Astrocyte of the spinal cord (primary cell): ENCODE measurements at places on chromosomes 2 and 18.

GRCh38 chr2:158729451-158729850, 65.7 kb upstream of the DAPL1 start:
- DNase-seq, result peak; percentile 35

GRCh38 chr18:13726972-13727331, 479 bp downstream of the RNMT start:
- no peak for DNase-seq

GRCh38 chr2:158460632-158461297, 4.0 kb downstream of the PKP4 start:
- peak; percentile 13 for DNase-seq

DNA sequence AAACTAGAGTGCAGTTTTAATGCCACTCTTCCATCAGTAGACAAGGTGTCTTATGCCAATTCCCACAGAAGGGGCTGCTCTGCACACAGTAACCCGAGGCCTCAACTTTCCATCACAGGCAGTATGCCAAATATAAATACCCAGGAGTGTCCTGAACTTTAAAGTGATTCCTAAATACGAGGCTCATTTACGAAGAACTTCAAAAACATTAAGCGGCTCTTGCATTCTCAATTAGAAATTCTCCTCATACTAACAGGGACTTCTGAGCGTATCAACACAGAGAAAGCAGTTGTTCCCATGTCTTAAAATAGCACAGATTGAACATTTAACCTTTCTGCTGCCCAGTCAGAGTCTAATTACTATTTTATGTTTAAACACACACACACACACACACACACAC, 638.6 kb downstream of the ERBB4 start:
- DNase-seq, result peak; percentile 14

DNA sequence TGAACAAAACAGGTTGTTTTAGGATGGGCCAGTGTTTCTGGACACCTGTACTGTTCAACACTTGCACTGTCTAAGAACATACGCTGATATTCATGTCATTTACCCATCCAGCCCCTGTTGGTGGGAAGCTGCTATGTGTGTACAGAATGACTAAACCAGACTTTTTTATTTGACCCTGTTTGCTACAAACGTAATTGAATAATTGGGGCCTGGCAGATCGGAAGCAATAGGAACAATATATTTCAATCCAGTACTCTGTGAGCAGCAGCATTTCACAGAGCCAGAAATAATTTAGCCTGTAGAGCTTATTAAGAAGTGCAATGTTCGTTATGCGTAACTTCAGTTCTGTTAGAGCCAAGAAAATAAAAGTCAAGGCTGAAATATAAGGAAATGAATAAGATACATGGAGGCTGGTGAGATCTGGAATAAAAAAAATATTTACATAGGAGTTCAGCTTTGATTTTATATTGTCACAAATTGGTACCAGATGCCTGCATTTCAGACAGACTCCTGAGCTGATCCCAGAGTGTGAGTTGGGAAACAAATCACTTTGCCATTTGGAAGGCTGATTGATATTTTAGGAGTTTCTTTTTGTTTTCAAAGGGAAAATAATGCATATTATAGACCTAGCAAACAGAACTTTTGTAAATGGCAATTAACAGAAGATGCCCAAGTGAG, 19.7 kb downstream of the CABLES1 start:
- no peak for DNase-seq

DNA sequence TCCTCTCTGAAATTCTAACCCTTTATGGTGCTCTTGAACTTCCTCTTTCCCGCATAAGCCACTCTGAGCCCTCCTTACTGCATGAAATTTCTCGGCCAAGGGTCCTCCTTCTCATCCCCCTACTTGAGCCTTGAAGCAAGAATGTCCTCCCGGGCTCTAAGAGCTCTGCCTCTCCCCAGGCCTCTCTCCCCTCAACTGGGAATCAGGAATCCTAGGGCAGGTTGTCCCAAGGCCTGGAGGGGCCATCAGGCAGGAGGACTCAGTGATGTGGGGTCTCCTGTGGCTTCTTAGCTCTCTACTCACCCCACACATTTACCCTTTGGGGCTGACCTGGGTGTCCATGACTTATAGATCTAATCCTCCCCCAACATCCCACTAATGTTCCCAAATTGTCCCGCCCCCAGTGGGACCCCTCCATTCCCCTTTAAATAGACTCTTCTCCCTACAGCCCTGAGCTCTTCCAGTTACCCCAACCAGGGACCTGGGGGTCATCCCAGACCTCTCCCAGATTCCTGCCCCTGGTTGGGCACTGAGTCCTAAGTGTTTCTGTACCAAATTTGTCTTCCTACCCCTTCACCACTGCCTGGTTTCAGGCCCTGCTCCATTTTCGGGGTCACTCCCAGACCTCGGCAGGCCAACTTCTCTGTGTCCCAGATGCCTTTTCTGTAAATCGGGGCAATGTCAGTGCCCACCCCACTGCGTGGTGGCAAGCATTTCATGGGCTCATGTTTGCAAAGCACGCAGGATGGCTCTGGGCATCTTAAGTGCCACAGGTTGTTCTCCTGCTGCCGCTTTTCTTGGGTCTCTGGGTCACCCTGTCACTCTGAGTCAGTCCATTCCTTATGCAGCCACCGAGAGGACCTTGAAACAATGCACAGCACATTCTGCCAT, 171.2 kb downstream of the ASB1 start:
- no peak for DNase-seq

GRCh38 chr2:5433855-5434254, 258.3 kb upstream of the SOX11 start:
- DNase-seq, result no peak

- no peak for DNase-seq
These were observed 43.0 kb upstream of the ATP6V1B1 start for GRCh38 chr2:70892750-70893149.

DNA sequence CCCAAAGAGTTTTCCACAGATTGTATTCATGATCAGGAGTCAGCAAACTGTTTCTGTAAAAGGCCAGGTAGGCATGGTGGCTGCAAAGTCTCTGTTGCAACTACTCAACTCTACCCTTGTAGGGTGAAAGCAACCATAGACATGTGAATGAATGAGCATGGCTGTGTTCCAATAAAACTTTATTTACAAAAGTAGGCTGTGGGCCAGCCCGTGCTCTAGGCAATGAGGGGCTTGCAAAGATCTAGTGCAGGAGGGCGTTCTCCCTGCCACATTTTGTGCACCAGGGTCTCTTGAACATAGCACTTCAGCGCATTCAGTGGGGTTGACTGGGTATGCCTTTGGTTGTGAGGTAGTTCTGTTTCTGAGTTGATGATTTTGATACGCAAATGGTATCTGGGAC, 85.8 kb downstream of the ST6GAL2 start:
- no peak for DNase-seq

GRCh38 chr2:114170070-114170469, 272.4 kb upstream of the DPP10 start:
- DNase-seq, result no peak

DNA sequence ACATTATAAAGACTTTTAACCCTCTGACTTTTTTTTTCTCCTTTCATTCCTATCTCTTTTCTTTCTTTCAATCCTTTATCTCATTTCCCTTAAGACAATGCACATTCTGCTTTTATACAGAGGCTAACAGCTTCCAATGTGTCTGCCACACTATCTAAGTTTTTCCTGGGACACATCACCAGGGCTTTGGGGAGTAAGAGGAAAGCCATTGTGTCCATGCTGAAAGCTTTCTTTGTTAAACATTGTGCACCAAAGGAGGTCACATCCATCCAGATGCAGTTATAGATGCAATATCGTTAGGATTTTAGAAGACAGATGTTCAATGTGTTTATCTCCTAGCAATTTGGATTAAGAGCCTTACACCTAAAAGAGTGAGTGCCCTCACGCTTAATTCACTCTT, 534.1 kb downstream of the CNTNAP5 start:
- DNase-seq, result no peak

- peak; percentile 77 for DNase-seq
These were observed 110.2 kb downstream of the MDH1 start for GRCh38 chr2:63698786-63699548.

- no peak for DNase-seq
These were observed 7.0 kb downstream of the ERLEC1 start for GRCh38 chr2:53793821-53794220.

DNA sequence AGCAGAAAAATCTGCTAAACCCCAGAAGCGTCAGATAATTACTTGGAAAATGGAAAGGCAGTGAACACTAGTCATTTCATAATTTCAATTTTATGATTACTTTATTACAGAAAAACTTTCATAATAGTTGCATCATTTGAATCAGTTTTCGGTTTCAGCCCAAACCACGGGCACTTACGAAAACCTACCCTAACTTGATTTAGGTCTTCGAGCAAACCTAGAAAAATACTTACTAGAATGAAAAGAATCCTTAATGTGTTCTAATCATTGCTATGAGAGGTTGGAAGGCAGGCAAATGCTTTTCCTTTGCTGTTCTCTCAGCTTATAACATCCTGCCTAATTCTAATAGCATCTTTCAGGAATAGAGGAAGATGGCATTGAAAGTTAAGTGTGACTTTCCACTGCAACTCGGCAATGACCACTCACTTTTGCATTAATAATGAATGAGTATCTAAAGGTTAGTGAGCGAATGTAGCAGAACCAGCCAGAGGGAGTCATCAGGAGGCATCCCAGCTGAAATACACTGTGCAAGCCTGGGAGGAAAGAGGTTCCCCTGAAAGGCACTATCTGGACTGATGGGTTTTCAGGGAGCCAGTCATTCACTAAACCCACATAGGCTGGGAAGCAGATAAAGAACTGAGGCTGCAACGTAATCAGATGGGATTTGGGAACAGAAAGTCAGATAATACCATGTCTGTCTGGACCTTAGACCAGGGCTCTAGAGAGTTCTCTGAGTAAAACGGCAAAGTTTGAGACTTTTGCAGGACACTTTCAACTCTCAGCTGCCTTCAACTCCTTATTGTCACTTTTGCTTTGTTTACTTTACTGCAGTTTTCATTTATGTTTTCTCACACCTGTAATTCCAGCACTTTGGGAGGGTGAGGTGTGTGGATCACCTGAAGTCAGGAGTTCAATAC, 520.8 kb downstream of the RNF144A start:
- DNase-seq, result no peak

- no peak for DNase-seq
These were observed 103.4 kb upstream of the RNU4ATAC start for GRCh38 chr2:121427187-121427689.

DNA sequence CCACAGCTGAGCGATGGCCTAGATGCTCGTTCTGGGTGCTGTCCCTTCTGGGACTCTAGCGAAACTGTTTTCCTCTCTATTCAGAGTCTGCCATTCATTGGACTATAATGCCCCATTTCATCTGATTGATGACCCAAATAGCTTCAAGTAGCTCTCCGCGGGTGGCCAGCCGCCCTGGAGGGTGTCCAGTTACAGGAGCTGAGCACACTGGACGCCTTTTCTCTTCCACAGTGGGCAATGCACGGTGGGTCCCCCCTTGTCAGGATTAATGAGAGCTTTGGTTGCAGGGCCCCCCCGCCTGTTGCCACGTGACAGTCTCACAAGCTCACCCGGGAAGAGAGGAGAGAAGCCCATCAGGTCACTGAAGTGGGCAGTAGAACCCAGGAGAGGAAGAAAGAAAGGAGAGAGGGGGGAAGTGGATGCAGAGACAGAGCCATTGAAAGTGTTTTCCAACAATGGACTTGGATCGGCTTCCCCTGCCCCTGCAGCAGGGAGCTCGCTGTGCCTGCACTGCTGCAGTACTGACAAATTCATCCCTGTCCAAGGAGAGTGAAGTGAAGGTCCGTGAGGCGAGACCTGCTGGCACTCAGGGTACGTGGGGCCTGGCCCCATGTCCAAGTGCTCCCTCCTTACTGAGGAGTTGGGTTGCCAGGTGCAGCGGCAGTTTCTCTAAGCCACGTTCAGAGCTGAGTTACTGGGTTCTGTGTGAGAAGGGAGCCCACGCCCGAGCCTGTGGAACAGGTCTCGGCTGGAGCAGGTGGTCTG, 44.8 kb downstream of the DIPK1C start:
- no peak for DNase-seq

- no peak for DNase-seq
These were observed 34.7 kb downstream of the RBMS1 start for GRCh38 chr2:160458718-160459453.

- no peak for DNase-seq
These were observed 71.8 kb downstream of the GDF7 start for GRCh38 chr2:20738772-20739171.

DNA sequence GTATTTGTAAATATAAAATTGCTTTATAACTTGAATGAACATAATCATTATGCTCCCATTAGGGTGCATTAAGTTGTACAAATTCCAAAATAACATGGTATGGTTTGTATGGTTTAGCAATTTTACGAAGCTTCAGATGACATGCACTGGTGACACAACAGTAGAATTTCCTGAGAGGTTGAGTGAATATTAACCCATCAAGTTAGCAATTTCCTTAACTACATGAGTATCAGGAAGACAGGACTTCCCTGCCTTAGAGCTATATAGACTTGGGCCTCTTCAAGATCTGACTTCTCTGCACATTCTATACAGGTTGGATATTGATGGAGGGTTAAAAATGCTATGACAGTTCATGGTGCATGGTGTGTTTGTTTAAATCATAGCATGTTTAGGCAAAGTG, 60.2 kb downstream of the ZC3H6 start:
- no peak for DNase-seq

GRCh38 chr2:54030396-54030741, 59.6 kb upstream of the PSME4 start:
- DNase-seq, result no peak

- no peak for DNase-seq
These were observed 28.6 kb downstream of the BOD1L2 start for GRCh38 chr18:57175532-57175931.

DNA sequence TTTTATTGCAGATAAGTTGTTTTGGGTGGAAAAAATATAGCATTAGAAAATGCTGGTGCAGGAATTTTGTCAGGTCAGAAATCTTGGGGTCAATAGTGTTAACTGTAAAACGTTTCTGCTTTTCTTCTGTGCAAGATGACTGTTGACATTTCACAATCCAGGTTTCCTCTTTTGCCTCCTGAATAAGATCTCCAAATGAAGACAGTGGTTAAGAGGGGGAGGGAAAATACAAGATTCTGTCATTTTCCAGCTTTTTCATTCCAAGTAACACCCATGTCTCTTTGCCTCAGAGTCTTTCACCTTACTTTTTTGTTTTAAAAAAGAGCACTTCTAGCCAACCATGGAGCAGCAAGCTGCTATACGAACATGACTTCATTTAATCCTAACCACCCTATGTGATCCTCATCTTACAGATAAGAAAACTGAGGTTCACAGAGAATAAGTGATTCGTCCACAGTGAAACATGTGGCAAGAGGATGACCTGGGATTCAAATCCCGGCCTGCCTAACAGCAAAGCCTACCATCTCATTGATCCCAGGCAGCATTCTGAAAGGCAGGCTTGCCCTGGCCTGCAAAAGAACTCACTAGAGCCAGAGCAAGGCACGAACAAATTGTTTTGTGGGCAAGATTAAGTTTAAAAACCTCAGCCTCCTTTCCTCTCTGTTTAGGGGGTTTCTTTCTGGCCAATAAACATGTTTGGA, 3.0 kb downstream of the PLEK start:
- DNase-seq, result no peak
